ENCODE measurements at places on chromosomes 5 and 9.

GRCh38 chr5:41787265-41787664 lies 83.0 kb downstream of the OXCT1 start:
- DNase-seq: no peak

DNA sequence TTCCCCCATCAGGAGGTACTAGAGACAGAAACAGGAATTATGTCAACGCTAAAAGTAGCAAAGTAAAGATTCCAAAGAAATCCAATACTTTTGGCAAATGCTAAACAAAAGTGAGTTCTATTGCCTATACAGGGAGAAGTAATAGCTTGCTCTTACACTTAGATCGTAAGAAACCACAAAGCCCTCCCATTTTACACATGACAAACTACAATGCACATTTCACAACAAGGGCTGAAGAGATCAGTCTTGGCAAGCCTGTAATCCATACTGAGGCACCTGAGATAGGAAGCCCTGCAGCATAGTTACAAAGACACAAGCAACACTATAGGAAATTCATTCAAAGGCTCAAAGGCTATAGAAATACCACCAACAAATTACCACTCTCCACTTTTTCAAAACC lies 7.7 kb downstream of the HNRNPK start:
- DNase-seq: no peak

DNA sequence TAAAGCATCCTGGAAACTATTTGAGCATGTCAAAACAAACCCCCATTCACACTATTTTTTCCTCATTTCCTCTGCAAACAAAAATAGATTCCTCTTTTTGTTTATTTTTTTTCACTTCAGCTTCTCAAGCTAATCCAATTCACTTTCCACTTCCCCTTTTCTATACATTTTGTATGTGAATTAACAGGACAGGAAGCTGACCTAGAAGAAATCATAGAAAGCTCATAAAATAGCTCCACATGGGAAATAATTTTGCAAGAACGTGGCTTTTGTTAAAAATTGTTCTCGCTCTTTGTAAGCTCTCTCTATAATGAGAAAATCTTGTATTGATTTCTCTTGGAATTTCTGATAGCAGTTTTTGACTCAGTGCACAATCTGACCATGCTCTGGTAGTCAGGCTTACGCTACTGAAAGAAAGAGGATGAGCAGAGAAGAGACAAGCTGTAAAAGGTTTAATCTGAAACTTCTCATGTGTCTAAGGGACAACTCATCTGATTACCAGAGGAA lies 215.8 kb downstream of the ADAMTS12 start:
- DNase-seq: no peak

GRCh38 chr9:121138973-121139372 lies 62.7 kb downstream of the RAB14 start:
- no peak for DNase-seq

DNA sequence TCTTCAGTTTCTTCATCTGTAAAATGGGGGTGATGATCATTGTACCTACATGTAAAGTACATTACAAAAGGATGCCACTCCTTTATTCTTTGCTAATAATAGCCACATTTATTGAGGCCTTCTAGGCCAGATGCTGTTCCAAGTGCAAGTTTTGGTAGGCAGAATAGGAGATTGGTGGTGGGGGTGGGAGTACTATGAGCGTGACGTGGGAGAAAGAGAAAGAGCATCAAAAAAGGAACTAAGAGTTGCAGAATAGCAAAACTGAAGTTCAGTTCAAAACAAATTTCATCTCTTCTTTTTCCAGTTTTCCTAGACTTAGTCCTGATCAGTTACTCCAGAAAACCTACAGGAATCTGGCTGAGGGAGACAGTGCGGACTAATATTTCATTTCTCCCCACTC lies 174.1 kb downstream of the SNX18 start:
- DNase-seq: no peak

DNA sequence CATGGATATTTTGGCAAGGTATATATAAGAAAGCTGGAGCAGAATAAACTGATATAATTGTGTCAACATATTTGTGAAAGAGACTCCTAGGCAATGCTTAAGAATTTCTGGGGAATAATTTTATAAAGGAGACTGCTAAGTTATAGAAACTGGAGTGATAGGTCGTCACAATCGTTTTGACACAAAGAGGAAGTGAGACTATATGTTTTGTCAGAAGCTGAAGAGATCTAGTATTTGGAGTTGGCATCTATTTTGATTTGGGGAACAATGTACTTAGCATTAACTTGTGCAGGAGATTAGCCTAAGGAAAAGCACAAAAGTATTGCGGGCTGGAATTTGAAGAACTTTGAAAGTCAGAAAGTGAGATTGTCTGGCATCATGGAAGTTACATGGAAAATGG lies 582.5 kb downstream of the TAF11L14 start:
- DNase-seq: no peak
